Activated CD4-positive, CD25-positive, alpha-beta regulatory T cell (primary cell): ENCODE measurements at places on chromosomes 16 and 17.

DNA sequence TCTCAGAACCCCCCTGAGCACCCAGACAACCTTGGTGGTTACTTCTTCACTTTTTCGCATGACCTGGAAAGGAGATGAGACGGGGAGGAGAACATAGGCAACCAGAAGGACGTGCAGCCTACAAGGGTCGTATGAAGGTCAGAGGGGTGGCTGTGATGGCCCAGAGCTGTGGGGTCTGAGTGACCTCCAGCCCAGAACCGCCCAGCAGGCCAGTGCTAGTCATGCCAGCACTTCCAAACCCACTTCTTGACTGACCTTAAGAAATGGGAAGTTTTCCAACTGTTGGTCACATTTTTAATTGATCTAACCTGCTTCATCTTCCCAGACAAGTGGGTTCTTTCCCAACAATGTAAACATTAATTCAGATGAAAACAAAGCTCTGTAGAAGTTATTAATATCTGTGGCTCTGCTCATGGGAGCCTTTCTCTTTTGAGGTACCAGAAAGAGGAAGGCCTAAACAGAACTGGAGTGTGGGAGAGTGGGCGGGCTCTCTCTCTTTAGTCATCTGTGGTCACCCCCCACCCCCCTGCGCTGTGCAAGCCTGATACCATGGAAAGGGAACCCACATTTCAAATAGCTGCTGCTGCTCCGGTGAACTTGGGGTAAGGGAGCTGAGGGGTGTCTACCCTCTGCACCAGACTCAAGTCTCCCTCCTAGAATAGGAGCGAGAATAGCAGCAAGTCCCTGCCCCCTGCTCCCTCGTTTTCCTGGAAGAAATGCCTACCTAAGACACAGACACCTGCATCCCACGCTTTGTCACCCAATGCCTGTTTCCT is 101.6 kb downstream of the RAB11FIP4 start:
- peak; percentile 34 for DNase-seq

- DNase-seq = no peak
These were observed 15.4 kb upstream of the HSBP1 start for GRCh38 chr16:83792391-83792790.

DNA sequence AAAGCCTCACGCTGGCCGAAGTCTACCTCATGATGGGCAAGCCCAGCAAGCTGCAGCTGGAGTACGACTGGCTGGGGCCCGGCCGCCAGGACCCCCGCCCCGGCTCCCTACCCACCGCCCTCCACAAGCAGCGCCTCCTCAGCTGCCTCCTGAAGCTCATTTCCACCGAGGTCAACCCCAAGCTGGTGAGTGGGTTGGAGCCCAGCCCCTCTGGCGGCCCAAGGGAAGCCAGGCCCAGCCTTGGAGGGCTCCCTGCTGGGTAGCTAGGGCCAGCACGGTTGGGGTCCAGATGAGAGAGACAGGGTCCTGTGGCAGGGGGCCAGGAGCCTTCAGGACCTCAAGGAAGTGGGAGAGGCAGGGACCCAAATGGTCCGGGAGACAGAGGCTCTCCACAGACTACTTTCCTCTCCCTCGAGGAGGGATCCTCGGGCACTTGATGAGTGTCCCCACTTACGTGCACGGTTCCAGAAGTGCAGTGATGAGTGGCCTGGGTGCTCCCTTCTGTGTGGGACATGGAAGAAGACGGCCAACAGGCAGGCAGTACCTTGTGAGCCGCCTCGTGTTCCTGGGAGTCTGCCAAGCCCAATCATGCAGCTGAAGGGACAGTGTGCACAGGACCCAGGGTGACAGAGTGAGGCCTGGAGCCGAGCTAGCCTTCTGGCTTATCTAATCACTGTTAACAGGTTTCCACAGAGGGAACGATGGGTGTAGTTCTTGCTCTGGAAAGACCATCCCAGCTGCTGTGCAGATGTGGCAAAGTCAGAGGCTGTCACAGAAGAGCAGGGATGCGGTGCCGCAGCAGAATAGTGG is 21.1 kb upstream of the JPT2 start:
- no peak for DNase-seq

DNA sequence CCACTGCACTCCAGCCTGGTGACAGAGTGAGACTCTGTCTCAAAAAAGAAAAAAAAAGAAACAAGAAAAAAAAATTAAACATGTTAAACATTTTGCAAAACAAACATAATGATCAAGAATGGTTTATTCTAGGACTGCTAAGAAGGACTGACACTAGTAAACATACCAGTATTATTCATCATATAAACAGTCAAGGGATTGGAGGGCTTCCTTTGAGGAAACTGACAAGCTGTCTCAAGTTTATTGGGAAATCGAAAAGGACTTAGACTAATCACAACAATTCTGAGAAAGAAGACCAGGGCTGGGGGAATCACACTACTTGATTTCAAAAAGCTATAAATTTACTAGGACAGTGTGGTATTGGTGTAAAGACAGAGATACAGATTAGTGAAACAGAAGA is 75.5 kb downstream of the MYH10 start:
- DNase-seq = no peak
